ENCODE measurements at places on chromosomes 1 and 21. TPM values are rescaled to one million over a fixed set of nuclear protein-coding genes. Genes with fewer than 3 reads are reported as not detected.

GRCh38 chr1:66393586-66394287 is 140.2 kb upstream of the SGIP1 start:
- H3K27me3 ChIP-seq = no peaks in the 10 kb centered on the region
- H3K4me1 ChIP-seq = no peaks in the 10 kb centered on the region
- no peak overlapping the region for H3K4me3 ChIP-seq

DNA sequence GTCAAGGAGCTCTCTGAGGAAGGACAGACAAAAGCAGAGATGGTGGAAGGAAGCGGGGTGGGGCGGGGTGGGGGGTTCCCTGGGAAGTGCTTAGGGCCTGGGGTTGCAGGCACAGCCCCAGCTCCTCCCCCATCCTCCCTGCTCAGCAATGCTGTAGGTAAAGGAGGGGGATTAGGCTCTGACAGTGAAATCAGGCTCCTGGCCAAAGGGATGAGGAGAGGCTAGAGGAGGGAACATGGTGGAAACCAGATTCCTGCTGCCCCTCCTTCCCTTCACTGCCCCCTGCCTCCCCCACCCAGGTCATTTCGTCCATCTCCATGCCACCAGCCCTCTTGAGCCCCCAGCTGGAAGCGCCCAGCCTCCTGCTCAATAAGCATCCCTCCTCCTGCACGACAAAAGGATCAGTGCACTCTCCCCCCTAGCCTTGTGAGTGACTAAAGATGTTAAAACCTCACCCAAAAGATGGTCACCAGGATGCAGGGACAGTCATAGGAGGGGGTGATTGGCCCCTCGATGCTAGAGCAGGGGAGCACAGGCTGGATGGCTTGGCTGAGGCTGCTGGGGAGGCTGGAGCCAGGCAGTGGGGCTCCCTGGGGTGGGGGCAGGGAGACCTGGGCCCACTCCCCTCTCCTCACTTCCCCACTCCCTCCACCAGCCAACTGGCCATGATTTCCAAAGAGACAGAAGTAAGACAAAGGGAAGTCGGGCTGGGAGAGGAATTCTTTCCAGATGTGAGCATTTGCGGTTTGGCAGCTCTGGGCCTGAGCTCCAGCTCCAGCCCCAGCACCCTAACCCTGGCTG is 2.2 kb upstream of the CRABP2 start:
- H3K36me3 ChIP-seq = no peaks in the 10 kb centered on the region
- no peak for DNase-seq
- H3K4me3 ChIP-seq = no peak overlapping the region
- no peak overlapping the region for H3K27ac ChIP-seq
- no peaks in the 10 kb centered on the region for H3K27me3 ChIP-seq
- peaks cover 58% of the 10 kb centered on the region for H3K4me1 ChIP-seq

The KIF2C gene
- 98.7 TPM for total RNA-seq

DNA sequence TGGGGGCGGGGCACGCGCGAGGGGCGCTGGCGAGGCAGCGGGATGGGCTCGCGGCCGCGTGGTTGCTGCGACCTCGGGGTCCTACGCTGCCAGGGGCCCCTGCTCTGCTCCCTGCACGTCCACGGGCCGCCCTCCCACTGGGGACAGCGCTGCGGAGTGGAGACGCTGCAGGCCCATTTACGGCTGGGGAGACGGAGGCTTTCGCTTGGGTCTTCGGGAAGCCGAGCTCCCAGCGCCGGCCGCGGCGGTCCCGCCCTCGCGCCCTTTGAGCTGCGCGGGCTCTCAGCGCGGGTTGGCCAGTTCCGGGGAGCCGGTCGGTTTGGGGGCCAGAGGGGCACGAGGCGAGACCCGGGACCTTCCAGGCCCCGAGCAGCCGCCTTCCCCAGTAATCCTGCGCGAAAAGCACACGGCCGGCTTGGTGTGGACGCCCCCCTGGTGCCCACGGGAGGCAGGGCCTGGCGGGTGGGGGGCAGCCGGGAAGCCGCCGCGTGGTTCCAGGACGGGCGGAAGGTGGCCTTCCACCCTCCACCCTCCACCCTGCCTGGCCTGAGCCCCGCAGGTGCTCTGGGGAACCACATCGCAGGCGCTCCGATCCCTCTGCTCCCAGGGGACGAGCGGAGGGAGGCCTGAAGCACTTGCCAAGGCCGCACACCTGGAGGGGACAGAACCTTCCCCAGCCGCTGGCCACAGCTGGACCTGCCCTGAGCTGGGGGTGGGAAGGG is 570 bp upstream of the PEX10 start:
- H3K27ac ChIP-seq = peak overlapping the region; percentile 71
- no peaks in the 10 kb centered on the region for H3K36me3 ChIP-seq
- H3K27me3 ChIP-seq = no peaks in the 10 kb centered on the region
- peak overlapping the region; percentile 84 for H3K4me3 ChIP-seq
- DNase-seq = peak; percentile 21

The LGR6 gene
- 0.26 TPM for total RNA-seq

- DNase-seq = no peak
- no peaks in the 10 kb centered on the region for H3K27me3 ChIP-seq
- H3K27ac ChIP-seq = no peak overlapping the region
- H3K4me3 ChIP-seq = no peak overlapping the region
- H3K4me1 ChIP-seq = peaks cover 6% of the 10 kb centered on the region
These were observed 52.5 kb downstream of the DISP1 start for GRCh38 chr1:222867316-222867715.

The NUP210L gene
- total RNA-seq = not detected

DNA sequence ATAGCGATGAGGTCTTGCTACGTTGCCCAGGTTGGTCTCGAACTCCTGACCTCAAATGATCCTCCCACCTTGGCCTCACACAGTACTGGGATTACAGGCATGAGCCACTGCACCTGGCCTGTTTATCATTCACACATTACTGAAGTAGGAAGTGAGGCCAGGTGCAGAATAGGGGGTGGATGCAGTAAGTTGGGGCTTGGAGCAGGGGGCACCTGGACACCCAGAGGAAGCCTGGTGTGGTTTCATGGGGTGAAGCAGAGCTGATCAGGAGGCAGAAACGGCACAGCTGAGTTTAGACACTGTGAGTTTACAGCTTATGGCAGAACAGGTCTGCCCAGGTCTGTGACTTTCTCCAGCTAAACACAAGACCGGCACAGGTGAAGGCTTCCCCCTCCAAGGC is 4.9 kb downstream of the CDA start:
- no peak overlapping the region for H3K27ac ChIP-seq
- no peak for DNase-seq
- H3K27me3 ChIP-seq = no peaks in the 10 kb centered on the region
- peaks cover 9% of the 10 kb centered on the region for H3K36me3 ChIP-seq
- H3K4me3 ChIP-seq = no peak overlapping the region

GRCh38 chr1:9874959-9875635 is 35.0 kb downstream of the CTNNBIP1 start:
- peak; percentile 81 for DNase-seq
- no peak overlapping the region for H3K27ac ChIP-seq
- H3K27me3 ChIP-seq = no peaks in the 10 kb centered on the region

- no peaks in the 10 kb centered on the region for H3K36me3 ChIP-seq
- no peak overlapping the region for H3K27ac ChIP-seq
- no peaks in the 10 kb centered on the region for H3K4me1 ChIP-seq
- H3K4me3 ChIP-seq = no peak overlapping the region
These were observed 14.4 kb upstream of the SELP start for GRCh38 chr1:169644297-169644696.

DNA sequence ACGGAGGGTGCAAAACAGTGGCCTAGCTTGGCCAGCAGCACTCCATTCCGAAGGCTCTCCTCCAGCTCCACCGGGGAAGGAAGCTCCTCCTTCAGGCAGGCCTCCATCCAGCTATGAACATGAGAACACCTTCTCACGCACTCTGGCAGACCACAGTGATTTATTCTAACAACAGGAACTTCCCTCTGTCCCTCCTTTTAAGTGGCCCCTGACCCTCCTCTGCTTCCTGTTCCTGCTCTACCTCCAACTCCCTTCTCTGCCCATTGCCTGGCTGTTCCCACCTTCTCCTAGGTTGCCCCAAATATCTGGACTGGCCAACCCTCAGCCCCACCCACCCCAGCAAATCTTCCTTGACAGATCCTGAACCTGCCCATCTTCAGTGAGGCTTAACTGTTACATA is 5.9 kb downstream of the IQGAP3 start:
- H3K27ac ChIP-seq = no peak overlapping the region
- no peak overlapping the region for H3K4me3 ChIP-seq
- no peak for DNase-seq
- H3K27me3 ChIP-seq = no peaks in the 10 kb centered on the region
- H3K36me3 ChIP-seq = peaks cover 65% of the 10 kb centered on the region
- H3K4me1 ChIP-seq = peaks cover 11% of the 10 kb centered on the region

The OR2M3 gene
- not detected for total RNA-seq

DNA sequence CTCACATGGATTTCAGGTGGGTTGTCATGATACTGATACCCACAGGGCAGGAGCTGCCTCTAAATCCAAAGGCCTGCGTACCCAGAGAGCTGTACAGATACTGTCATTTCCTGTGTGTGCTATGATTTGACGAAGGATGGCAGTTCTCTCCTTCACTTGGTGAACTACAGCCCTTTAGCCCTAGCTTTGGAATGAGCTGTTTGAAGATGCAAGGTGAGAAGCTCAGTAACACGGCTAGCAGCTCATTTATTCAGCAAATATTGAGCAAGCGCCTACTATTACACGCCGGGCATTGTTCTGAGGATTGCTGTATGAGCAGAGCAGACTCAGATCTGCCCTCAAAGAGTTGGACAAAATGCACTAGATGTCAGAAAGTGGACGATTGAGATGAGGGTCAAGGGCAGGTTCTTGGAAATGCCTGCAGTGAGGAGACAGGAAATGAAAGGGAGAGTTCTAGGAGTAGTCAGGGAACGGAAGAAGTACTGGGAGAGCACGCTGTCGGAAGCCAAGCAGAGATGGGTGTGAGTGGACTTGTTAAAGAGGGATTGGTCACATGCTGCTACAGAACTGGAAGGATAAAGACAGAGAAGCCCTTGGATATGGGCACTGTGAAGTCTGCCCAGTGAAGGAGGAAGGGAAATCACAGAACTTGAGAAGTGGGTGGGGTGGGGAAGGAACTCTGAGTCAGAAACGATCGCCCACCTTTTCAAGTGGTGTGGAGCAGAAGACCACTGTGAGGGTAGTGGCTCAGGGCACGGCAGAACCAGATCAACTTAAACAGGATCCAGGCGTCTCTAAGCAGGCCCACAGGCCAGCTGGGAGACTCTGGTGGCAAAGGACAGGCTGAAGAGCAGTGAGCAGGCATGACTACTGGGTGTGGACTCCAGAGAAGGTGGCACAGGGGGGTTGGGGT is 7.1 kb downstream of the PTGFRN start:
- no peak overlapping the region for H3K4me3 ChIP-seq
- H3K27me3 ChIP-seq = no peaks in the 10 kb centered on the region
- DNase-seq = no peak
- H3K36me3 ChIP-seq = no peaks in the 10 kb centered on the region
- H3K4me1 ChIP-seq = peaks cover 53% of the 10 kb centered on the region

- no peak overlapping the region for H3K4me3 ChIP-seq
- H3K4me1 ChIP-seq = peaks cover 14% of the 10 kb centered on the region
- no peak overlapping the region for H3K27ac ChIP-seq
- no peaks in the 10 kb centered on the region for H3K27me3 ChIP-seq
- no peaks in the 10 kb centered on the region for H3K36me3 ChIP-seq
- no peak for DNase-seq
These were observed 2.2 kb downstream of the IL10RB start for GRCh38 chr21:33268393-33268736.

The SYPL2 gene
- not detected for total RNA-seq

The SMIM12 gene
- total RNA-seq = 47.2 TPM

DNA sequence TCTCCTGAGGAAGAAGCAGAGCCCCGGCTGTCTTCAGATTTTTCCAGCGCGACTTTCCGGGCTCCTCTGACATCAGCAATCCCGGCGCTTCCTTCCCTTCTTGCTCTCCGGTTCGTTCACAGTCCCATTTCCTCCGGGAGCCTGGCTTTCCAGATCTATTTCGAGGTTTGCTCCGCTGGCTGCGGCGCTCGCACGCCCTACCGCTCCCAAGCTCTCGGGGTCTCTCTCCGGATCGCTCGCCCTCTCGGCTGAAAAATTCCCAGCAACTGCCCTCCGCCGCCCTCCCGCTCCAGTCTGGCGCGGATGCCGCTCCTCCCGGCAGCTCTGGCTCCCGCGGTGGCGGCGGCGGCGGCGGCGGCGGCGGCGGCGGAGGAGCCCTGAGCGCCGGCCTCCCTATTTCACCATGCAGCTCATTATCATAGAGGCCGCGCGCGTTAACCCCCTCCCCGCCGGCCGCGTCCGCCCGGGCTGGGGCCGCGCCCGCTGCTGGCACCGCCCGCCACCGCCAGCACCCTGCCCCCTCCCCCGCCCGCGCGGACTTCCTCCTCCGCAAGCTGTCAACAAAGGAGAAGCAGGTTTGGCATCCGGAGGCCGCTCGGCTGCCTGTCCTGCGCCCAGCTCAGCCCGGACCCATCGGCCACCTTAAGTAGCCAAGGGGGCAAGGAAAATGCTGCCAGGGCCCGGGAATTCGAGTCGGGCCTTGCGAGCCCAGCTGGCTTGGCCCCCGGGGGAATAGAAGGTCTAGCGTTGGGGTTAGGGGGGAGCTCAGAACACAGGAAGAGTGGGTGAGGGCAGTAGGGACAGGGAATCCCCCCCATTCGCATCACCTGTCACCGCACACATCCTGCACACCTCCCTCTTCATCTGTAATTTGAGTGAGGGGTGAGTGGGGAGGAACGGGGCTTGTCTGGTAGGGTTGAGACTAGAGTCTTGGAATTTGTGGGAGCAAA is at the start of gene PLXNA2:
TSS of gene PLXNA2 (minus strand) at position 418 of the 950 bp plus-strand sequence. CDS start 26,462 bp downstream, outside the sequence.
- H3K27ac ChIP-seq = no peak within 1 kb of the TSS
- DNase-seq = peak; percentile 88
- H3K36me3 ChIP-seq = no peaks in the 10 kb centered on the region
- H3K4me3 ChIP-seq = peak within 1 kb of the TSS; percentile 93

DNA sequence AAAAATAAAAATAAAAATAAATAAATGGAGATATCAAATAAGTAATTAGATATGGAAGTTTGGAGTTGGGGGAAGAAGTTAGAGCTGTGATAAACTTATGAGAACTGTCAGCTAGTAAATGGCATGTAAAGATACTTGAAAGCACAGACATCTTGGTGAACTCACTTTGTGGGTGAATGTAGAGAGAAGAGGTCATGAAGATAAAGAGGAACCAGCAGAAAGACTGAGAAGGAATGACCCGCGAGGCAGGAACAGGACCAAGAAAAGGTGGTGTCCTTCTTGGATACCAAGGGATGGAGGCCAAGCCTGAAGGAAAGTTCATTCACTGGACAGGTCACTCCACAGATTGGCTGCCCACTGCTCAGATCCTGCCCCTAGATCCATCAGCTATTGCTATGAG is 4.7 kb upstream of the CAPZB start:
- no peak overlapping the region for H3K27ac ChIP-seq
- no peak overlapping the region for H3K4me3 ChIP-seq
- 0 out of 2 replicates have a peak, but pooled peaks cover 9% of the 10 kb centered on the region for H3K4me1 ChIP-seq
- no peak for DNase-seq

Data from PC-3 (cell line).